T-helper 17 cell (primary cell): ENCODE measurements at places on chromosomes 12 and 14. TPM values are rescaled to one million over a fixed set of nuclear protein-coding genes. Genes with fewer than 3 reads are reported as not detected.

- H3K36me3 ChIP-seq = peaks cover 3% of the 10 kb centered on the region
- no peaks in the 10 kb centered on the region for H3K27me3 ChIP-seq
- H3K4me3 ChIP-seq = peak overlapping the region; percentile 58
Measured at GRCh38 chr14:93034671-93034994, 81.1 kb downstream of the ITPK1 start.

- no peaks in the 10 kb centered on the region for H3K27me3 ChIP-seq
- peaks cover 8% of the 10 kb centered on the region for H3K4me1 ChIP-seq
- peak overlapping the region; percentile 41 for H3K27ac ChIP-seq
- DNase-seq = no peak
Measured at GRCh38 chr14:64525354-64525753, 15.2 kb upstream of the HSPA2 start.

GRCh38 chr12:78431931-78432330 is 432.6 kb upstream of the SYT1 start:
- H3K4me1 ChIP-seq = no peaks in the 10 kb centered on the region
- no peak for DNase-seq
- no peaks in the 10 kb centered on the region for H3K36me3 ChIP-seq
- H3K4me3 ChIP-seq = no peak overlapping the region

DNA sequence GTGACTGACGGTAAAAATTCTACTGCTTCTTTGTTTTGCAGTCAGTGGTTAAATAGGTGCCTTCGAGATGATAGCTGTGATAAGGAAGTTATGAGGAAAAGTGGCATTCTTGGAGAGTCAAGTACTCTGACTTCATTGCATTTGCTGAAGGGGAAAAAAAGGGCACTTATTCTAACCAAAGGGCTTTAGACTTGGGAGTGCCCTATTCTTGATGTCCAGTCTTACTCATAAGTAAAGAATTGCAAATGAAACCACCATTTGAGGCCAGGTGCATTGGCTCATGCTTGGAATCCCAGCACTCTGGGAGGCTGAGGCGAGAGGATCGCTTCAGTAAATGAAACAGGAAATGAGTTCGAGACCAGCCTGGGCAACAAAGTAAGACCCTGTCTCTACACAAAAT is 40.3 kb downstream of the BRAP start:
- peaks cover 2% of the 10 kb centered on the region for H3K36me3 ChIP-seq

- H3K4me1 ChIP-seq = peaks cover 33% of the 10 kb centered on the region
- peak overlapping the region; percentile 66 for H3K27ac ChIP-seq
- no peaks in the 10 kb centered on the region for H3K36me3 ChIP-seq
- DNase-seq = no peak
Measured at GRCh38 chr12:64621257-64621942, 11.1 kb downstream of the RASSF3 start.

Gene KCNK10
- not detected for total RNA-seq

Gene SLC35E3
- 8.3 TPM for total RNA-seq
